ENCODE measurements at places on chromosomes 2 and 18.

- no peak overlapping the region for H3K4me3 ChIP-seq
- H3K36me3 ChIP-seq = no peaks in the 10 kb centered on the region
- no peaks in the 10 kb centered on the region for H3K27me3 ChIP-seq
Measured at GRCh38 chr2:164447660-164448059, 173.6 kb downstream of the GRB14 start.

- H3K27me3 ChIP-seq = no peaks in the 10 kb centered on the region
- no peaks in the 10 kb centered on the region for H3K36me3 ChIP-seq
- H3K27ac ChIP-seq = no peak overlapping the region
- peak; percentile 66 for DNase-seq
- no peak overlapping the region for H3K4me3 ChIP-seq
Measured at GRCh38 chr18:21167641-21168377, 56.2 kb upstream of the ROCK1 start.

- no peak for DNase-seq
- no peak overlapping the region for H3K27ac ChIP-seq
- no peak overlapping the region for H3K4me3 ChIP-seq
- H3K4me1 ChIP-seq = no peaks in the 10 kb centered on the region
Measured at GRCh38 chr2:68403199-68403644, 38.1 kb downstream of the PLEK start.

GRCh38 chr2:15914596-15915385 is 25.6 kb upstream of the MYCN start:
- H3K4me1 ChIP-seq = peaks cover 3% of the 10 kb centered on the region
- DNase-seq = no peak
- no peak overlapping the region for H3K27ac ChIP-seq
- peaks cover 46% of the 10 kb centered on the region for H3K27me3 ChIP-seq

DNA sequence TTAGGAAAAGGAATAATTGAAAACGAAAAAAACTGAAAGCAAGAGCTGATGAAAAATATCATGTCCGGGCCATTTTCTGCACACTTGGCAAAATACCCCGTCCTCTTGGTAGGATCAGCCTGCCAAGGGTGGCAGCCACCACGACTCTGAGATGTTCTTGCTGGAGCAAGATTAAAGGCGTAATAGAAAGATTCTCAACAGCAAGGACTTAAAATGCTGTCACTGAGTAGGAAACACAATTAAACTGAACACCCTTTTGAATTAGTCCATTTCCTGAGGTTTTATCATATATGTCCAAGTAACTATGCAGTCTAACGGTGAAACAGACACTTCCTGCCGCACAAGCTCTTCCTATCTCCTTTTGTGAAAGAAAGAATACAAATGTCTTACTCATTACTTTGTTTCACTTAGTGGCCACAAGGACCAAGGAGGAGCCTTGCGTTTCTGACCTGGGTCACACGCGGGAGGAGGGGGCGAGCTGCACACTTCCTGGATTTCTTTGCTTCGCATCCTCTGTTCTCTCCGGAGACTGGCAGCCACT is 222.7 kb downstream of the PIEZO2 start:
- peak overlapping the region; percentile 60 for H3K27ac ChIP-seq
- no peaks in the 10 kb centered on the region for H3K36me3 ChIP-seq
- peaks cover 32% of the 10 kb centered on the region for H3K4me1 ChIP-seq
- H3K27me3 ChIP-seq = no peaks in the 10 kb centered on the region
- H3K4me3 ChIP-seq = peak overlapping the region; percentile 59
- peak; percentile 29 for DNase-seq

GRCh38 chr2:110980339-110981062 is 140.2 kb upstream of the BCL2L11 start:
- DNase-seq = no peak
- no peak overlapping the region for H3K4me3 ChIP-seq
- H3K4me1 ChIP-seq = no peaks in the 10 kb centered on the region
- no peak overlapping the region for H3K27ac ChIP-seq

- no peaks in the 10 kb centered on the region for H3K27me3 ChIP-seq
- no peak overlapping the region for H3K4me3 ChIP-seq
- H3K36me3 ChIP-seq = peaks cover 85% of the 10 kb centered on the region
- H3K4me1 ChIP-seq = peaks cover 8% of the 10 kb centered on the region
- no peak for DNase-seq
Measured at GRCh38 chr2:241680827-241681599, 5.6 kb downstream of the DTYMK start.

DNA sequence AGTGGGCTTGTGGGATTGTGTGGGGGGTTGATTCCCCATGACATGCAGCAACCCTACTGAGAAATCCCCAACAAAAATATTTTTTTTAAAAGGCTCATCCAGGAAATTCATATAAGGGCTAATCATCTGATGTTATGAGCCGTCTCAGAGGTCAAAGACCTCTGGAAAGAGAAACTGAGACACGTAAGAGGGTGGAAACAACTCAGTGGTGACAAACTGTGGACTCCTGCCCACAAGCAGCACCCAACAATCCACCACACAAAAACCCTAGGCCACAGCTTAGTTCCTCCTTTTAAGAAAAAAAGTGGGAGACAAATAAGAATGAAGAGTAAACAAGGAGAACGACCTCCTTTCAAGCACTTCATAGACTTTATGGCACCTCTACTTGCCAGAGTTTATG is 1096.1 kb upstream of the NRXN1 start:
- H3K27ac ChIP-seq = no peak overlapping the region
- no peaks in the 10 kb centered on the region for H3K36me3 ChIP-seq
- H3K4me1 ChIP-seq = no peaks in the 10 kb centered on the region
- H3K27me3 ChIP-seq = no peaks in the 10 kb centered on the region

GRCh38 chr18:6866552-6867085 is 137.1 kb downstream of the ARHGAP28 start:
- H3K4me3 ChIP-seq = no peak overlapping the region
- H3K36me3 ChIP-seq = no peaks in the 10 kb centered on the region
- H3K27ac ChIP-seq = no peak overlapping the region
- H3K27me3 ChIP-seq = peaks cover 42% of the 10 kb centered on the region
- no peaks in the 10 kb centered on the region for H3K4me1 ChIP-seq

All from Calu3 (cell line).